NCI-H2029 treated with DMSO at 0.1 percent for 48 hours (cell line): ENCODE measurements at places on chromosomes 6 and 20.

GRCh38 chr6:154474648-154475428 lies 35.6 kb downstream of the CNKSR3 start:
- peak; percentile 35 for DNase-seq

- no peak for DNase-seq
Measured at GRCh38 chr6:26336355-26337198, 28.4 kb upstream of the BTN3A2 start.

GRCh38 chr6:112010328-112010727 lies 43.6 kb upstream of the CCN6 start:
- DNase-seq = no peak

GRCh38 chr6:37650071-37650481 lies 47.6 kb downstream of the MDGA1 start:
- DNase-seq = no peak

GRCh38 chr6:45327956-45328522 lies at the start of gene RUNX2:
TSS of gene RUNX2 (plus strand) at chr6:45328330. CDS start at chr6:45328727, 397 bp downstream.
- DNase-seq = peak; percentile 24

DNA sequence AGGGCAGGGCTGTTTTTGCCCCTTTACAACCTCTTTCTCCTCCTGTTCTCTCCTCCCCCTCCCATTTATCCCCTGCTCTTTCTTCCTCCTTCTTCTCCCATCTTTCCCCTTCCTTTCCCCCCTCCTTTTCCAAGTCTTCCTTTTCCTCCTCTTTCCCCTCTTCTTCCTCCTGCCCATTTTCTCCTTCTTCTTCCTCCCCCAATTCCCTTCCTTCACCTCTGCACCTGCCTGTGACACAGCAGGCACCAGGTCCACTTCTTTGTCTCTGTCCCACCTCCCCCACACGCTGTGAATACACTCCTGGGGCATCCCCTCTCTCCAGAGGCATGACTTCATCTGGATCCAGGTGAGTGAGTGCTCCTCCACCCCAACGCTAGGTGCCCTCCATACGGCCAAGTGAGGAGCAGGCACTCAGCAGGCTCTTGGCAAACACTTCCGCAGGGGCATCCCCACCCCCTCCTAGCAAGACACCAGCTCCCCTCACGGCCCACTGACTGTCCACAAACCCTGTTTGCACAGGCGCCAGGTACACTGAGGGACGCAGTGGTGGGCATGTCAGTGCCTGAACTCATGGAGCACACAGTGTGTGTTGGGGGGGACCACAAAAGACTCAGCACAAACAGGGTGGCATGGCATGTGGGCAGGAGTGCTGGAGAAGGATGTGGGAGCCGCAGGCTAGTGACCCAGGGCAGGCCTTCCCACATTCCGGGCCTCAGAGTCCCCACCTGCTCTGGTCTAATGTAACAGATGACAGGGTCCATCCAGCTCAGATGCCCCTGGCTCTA lies 10.7 kb upstream of the TLDC2 start:
- DNase-seq = no peak

- DNase-seq = no peak
Measured at GRCh38 chr6:35703554-35703953, 14.8 kb upstream of the FKBP5 start.

- no peak for DNase-seq
Measured at GRCh38 chr20:3935295-3935955, 46.2 kb downstream of the PANK2 start.

DNA sequence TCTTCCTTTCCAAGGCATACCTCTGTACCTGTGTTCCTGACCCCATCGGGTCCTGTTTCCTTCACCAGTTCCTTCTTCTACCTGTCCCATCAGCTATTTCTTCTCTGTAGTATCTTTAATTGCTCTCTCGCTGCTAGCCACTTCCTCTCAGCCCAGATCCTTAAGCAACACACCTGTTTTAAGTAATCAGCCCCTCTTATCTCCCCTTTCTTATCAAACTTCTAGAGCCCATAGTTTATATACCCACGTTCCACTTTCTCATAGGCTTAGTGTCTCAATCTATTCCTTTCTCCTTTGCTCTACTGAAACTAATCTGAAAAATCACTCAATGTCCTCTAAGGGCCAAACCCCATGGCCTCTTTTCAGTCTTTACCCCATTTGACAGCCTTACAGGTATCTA lies 239.6 kb downstream of the BTBD9 start:
- DNase-seq = no peak

DNA sequence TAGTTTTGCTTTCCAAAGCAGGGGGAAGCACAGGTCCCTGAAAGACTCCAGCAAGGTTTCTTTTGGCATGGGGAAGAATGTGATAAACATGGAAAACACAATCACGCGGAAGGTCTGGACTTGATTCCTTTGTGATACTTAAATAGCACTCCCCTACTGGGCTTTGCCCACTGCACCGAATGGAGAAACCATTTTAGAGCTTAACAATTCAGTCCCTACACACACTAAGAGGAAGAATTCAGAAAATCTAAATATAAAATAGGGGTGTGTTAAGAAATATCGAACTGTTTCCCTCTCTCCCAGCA lies 71.4 kb upstream of the NHSL1 start:
- no peak for DNase-seq

GRCh38 chr6:21965016-21965415 lies 331.8 kb downstream of the PRL start:
- no peak for DNase-seq

- no peak for DNase-seq
Measured at GRCh38 chr6:135600931-135601330, 103.4 kb upstream of the AHI1 start.

DNA sequence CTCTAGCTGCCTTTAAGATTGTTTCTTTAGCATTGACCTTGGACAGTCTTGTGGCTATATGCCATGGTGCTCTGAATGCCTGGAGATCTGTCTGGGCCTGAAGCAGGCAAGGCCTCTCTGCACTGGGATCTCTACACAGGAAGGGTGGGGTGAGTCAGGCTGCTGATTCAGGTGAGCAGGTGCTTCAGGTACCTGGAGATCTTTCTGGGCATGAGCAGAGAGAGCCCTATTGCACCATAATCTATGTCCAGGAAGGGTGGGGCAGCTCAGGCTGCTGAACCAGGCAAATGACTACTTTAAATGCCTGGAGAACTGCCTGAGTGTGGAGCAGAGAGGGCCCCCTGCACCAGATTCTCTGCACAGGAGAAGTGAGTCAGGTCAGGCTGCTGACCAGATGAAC lies 94.5 kb downstream of the TPBG start:
- DNase-seq = no peak

DNA sequence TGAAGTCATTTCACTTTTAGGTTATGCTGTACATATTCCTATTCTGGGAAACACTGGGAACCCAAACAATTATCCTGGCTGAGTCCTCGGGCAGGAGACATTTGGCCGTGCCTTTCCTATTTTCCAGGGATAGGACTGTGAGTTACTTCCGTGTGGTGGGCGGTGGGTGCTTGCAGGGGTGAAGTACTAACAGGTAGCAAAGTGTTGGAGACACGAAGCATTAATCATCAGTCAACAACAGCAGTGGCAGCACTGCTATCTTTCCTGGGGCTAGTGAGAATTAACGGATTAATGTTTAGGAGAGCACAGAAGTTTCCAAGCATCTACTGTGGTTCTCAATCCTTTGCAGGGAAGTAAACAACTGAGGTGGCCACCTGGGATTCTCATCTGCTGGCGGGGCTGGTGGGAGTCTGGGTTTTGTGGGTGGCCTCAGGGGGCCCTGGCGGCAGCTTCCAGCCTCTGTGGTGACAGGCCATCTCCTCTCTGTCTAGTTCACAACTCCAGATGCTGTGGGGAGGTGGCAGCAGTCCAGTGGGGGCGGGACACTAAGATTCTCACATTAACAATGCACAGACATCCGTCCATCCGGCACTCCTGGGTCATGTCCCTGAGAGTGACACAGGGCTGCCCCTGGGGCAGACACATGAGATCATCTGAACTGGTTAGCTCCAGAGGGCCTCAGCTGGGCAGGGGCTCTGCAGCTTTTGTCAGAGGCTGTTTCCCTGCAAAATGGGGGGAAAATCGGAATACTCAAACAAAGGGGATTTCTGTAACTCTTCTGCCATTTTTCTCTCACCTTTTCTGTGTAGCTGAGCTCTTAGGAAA lies 90.9 kb downstream of the GJA10 start:
- DNase-seq = no peak

DNA sequence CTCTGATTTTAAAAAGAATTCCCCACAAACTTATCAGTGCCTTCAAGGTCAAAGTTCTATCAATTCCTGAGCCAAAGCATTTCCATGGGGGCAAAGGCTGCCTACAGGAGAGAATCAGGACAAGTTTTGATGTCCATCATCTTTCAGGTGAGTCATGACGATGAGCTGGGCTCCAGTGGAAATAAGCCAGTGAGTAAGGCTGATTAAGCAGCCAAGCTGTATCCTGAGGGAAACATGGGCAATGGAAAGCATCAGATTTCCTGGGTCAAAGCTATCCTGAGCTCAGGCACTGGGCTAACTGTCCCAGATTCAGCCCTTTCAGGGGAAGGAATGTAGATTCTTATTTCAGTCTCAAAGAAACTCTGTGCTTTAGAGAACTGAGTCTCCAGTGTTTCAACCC lies 377.4 kb downstream of the CD109 start:
- no peak for DNase-seq

GRCh38 chr6:13810688-13811446 lies 3.5 kb downstream of the MCUR1 start:
- DNase-seq = peak; percentile 42

- DNase-seq = peak; percentile 63
Measured at GRCh38 chr6:31729515-31729978, 448 bp upstream of the DDAH2 start.

DNA sequence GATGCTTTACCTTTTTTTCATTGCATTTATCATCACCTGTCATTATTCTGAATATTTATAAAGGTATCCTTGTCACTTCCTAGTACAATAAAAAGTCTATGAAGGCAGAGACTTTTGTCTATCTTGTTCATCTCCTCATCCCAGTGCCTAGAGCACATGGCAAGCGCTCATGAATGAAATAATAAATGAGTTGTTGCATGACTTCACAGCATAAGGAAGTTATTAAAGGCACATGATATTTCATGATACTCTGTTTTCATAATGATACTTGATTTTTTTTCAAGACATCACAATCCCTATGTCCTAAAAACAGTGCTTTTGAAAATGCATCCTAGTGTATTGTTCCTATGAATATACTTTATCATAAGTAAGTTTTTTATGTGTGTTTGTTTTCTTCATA lies 310.6 kb upstream of the RSPO3 start:
- no peak for DNase-seq

DNA sequence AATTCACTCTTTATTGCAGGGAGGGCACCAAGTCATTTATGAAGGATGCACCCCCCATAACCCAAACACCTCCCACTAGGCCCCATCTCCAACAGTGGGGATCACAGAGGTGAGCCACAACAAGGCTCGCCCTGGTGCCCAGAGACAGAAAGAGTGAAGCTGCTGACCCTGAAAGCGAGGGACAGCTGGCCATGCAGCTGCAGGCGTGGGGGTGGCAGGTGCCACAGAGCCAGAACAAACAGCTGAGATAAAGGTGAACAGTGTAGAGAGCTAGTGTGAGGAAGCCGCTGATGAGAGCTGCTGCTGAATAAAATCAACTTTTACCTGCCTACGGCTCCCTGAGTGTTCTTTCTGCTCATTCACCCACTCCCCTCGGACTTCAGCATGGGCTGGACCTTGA lies 18.8 kb upstream of the RGS17 start:
- DNase-seq = no peak
